ENCODE measurements at places on chromosomes 11 and 22. TPM values are rescaled to one million over a fixed set of nuclear protein-coding genes. Genes with fewer than 3 reads are reported as not detected.

- no peak for DNase-seq
- H3K36me3 ChIP-seq = no peaks in the 10 kb centered on the region
- no peaks in the 10 kb centered on the region for H3K27me3 ChIP-seq
- H3K4me3 ChIP-seq = no peak overlapping the region
- H3K4me1 ChIP-seq = no peaks in the 10 kb centered on the region
These were observed 1495.9 kb downstream of the BRD1 start for GRCh38 chr22:48331691-48332220.

GRCh38 chr11:87712802-87713202 lies 462.4 kb downstream of the RAB38 start:
- no peaks in the 10 kb centered on the region for H3K27me3 ChIP-seq
- no peak for DNase-seq
- no peaks in the 10 kb centered on the region for H3K4me1 ChIP-seq
- H3K27ac ChIP-seq = no peak overlapping the region
- H3K36me3 ChIP-seq = no peaks in the 10 kb centered on the region
- no peak overlapping the region for H3K4me3 ChIP-seq

GRCh38 chr11:103633819-103634590 lies 402.4 kb upstream of the DDI1 start:
- no peak for DNase-seq
- H3K4me3 ChIP-seq = no peak overlapping the region
- H3K4me1 ChIP-seq = no peaks in the 10 kb centered on the region

DNA sequence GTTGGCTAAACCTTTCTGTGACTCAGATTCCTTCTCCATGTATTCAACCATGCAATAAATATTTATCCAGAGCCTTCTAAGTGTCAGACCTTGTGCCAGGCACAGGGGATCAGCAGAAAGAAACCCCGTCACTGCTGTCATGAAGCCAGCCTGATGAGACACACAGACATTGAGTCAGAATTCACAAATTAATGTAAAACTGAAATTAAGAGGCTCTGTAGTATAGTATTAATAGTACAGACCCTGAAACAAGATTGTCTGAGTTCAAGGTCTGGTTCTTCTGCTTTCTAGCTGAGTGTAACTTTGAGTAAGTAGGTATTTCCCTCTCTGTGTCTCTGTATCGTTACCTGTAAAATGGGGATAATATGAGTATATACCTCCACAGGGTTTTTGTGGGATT lies 46.9 kb downstream of the ME3 start:
- no peaks in the 10 kb centered on the region for H3K4me1 ChIP-seq
- H3K27me3 ChIP-seq = no peaks in the 10 kb centered on the region
- H3K36me3 ChIP-seq = no peaks in the 10 kb centered on the region

- H3K4me1 ChIP-seq = no peaks in the 10 kb centered on the region
- H3K27ac ChIP-seq = no peak overlapping the region
- H3K27me3 ChIP-seq = no peaks in the 10 kb centered on the region
- no peak overlapping the region for H3K4me3 ChIP-seq
- no peaks in the 10 kb centered on the region for H3K36me3 ChIP-seq
- DNase-seq = no peak
These were observed 303.5 kb upstream of the PDGFD start for GRCh38 chr11:104467404-104467803.

- no peak overlapping the region for H3K4me3 ChIP-seq
- H3K27ac ChIP-seq = peak overlapping the region; percentile 62
- DNase-seq = no peak
- peaks cover 41% of the 10 kb centered on the region for H3K4me1 ChIP-seq
These were observed 44.0 kb downstream of the PIK3C2A start for GRCh38 chr11:17163736-17164135.

DNA sequence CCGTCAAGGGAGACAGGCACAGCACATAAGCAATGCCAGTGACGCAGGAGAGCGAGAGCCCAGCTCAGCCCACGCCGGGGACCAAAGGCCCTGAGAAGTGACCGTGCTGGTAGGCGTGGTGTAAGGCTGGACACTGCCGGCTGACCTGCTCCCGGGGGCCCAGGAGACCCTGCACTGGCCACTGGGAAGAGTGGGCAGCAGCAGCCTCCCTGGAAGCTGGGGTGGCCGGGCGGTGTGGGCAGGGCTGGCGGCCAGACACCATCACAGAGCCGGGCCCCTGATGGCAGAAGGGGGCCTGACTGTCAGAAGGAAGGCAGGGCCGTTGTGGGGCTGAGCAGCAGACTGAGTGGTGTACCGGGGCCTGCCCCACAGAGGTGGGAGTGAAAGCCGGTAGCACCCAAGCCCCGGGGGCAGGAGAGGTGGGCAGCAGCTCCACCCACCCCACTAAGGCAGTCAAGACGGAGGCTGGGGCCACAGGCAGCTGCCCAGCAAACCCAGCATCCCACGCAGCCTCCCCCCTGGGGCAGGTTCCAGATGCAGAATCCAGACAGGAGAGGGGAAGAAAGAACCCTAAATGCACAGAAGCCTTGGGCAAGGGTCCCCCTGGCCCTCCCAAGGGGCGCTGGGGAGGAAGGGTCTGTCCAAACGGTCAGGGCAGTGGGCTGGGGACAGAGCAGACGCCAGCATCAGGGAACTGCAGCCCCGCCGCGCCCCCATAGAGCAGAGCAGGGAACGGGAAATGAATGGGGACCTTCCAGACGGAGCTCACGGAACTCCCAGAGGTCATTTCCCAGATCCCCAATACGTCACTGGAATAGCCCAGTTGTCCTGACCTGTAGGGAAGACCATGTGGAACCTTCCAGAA lies 205.2 kb downstream of the BRD1 start:
- H3K36me3 ChIP-seq = no peaks in the 10 kb centered on the region
- H3K4me1 ChIP-seq = no peaks in the 10 kb centered on the region
- no peaks in the 10 kb centered on the region for H3K27me3 ChIP-seq
- no peak overlapping the region for H3K27ac ChIP-seq
- DNase-seq = no peak

DNA sequence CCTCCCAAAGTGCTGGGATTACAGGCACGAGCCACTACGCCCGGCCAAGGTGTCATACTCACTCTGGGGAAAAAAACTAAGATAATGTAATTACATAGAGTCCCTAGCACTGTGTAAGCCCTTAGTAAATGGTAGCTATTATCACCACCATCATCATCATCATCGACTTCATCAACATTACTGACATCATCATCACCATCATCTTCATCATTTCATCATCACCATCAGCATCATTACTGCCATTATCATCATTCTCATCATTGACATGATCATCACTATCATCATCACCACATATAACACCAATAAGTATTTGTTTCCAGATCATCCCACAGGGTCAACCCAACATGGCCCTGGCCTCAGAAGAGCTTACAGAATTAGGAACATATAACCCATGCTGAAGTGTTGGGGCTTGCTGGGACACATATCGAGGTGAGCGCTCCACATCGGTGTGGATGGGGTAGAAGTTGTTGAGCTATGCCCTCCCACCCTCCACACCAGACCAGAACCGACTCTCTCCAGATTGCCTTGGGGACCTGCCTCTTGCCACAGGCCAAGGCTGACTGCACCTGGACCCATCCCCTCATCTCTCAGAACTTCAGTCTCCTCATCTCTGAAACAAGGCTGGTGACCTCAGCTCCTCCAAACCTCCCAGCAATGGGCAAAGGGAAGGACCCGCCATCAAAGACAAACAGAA lies 14.7 kb upstream of the CD5 start:
- H3K4me3 ChIP-seq = no peak overlapping the region
- H3K27ac ChIP-seq = no peak overlapping the region
- no peaks in the 10 kb centered on the region for H3K36me3 ChIP-seq
- no peaks in the 10 kb centered on the region for H3K27me3 ChIP-seq
- no peak for DNase-seq

DNA sequence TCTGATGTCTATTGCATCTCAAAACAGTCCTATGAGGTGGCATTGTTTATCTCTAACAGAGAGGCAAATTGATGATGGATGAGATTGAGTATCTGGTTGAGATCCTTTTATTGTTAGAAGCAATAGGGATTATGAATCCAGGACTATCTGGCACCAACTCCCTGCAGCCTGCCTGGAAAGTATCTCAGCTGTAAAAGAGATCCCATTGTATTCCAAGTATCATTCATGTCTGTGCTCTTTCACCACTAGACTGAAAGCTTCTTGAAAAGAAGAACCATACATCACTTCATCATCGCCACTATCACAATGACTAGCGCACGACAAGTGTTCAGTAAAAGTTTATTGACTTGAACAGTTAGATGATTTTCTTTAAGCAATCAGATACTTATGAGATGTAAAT lies 41.9 kb upstream of the PCF11 start:
- DNase-seq = no peak
- H3K27ac ChIP-seq = no peak overlapping the region
- H3K36me3 ChIP-seq = no peaks in the 10 kb centered on the region
- H3K4me1 ChIP-seq = no peaks in the 10 kb centered on the region
- no peak overlapping the region for H3K4me3 ChIP-seq
- no peaks in the 10 kb centered on the region for H3K27me3 ChIP-seq

DNA sequence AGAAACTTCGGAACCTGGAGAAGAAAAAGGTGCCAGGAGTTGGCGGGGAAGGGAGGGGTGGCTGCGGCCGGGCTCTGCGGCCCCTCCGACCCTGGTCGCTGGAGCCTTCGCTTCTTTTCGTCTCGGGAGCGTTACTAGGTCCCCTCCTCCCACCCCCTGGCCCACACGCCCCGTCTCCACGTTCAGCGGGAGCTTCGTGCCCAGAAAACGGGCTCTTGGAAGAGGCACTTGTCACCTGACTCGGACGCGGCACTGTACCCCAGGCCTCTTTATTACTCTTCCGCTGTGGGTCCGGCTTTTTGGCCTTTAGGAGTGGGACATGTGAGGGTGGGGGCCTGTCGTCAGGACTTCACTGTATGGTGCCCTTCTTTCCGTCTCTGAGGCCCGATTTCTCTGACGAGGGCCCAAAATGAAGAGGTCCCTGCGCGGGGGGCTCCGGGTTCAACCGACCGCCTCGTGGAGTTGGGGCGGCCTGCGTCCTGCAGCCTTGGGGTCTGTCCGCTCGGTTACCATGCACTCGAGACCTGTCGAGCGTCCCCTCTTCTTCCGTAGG lies 1.2 kb downstream of the CAPRIN1 start:
- peak overlapping the region; percentile 96 for H3K4me3 ChIP-seq
- DNase-seq = no peak
- H3K36me3 ChIP-seq = no peaks in the 10 kb centered on the region
- H3K4me1 ChIP-seq = no peaks in the 10 kb centered on the region

DNA sequence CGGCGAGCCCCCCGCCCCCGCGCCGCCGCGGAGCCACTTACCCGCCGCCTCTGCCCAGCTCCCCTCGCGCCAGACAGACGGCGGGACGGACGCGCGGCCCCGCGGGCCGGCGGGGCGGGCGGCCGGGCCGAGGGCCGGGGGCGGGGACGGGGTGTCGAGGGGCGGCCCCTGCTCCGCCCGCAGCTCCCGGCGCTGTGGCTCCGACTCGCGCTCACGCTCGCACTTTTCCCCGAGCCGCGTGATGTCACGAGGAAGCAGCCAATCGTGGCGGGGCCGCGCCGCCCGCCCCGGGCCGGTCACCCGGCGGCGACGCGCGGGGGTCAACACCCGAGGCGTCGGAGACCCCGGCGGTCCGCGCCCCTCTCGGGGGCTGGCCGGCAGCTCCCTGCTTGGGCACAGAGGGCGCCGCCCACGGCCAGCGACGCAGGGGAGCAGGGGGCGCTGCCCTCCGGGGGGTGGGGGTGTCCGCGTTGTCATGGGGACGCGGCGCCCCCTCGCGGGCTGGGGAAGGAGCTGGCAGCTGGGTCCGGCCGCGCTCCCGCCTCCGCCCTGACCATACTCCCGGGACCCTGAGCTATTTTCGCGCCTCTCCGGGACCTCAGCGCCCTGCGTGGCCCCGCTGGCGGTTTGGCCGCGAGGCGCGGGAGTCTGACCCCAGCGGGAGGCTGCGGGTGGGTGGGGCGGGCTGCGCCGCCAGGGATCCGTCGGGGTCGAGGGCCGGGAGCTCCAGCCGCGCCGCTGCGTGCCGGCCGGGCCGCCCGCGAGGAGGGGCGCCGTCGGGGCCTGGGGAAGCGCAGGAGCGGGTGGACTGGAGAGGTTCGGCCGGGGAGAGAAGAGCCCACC lies at the start of gene CHRM4:
CHRM4 (minus strand) TSS at position 199 of the 843 bp plus-strand sequence. CDS start 5,219 bp downstream, outside the sequence.
- H3K4me1 ChIP-seq = no peaks in the 10 kb centered on the region
- H3K4me3 ChIP-seq = peak within 1 kb of the TSS; percentile 55
- DNase-seq = no peak
- no peak within 1 kb of the TSS for H3K27ac ChIP-seq
- peaks cover 28% of the 10 kb centered on the region for H3K27me3 ChIP-seq
- H3K36me3 ChIP-seq = peaks cover 1% of the 10 kb centered on the region

- no peak overlapping the region for H3K4me3 ChIP-seq
- H3K4me1 ChIP-seq = no peaks in the 10 kb centered on the region
- peaks cover 16% of the 10 kb centered on the region for H3K36me3 ChIP-seq
- no peak for DNase-seq
- H3K27ac ChIP-seq = no peak overlapping the region
- no peaks in the 10 kb centered on the region for H3K27me3 ChIP-seq
These were observed 5.3 kb upstream of the NHERF4 start for GRCh38 chr11:119179983-119180382.

DNA sequence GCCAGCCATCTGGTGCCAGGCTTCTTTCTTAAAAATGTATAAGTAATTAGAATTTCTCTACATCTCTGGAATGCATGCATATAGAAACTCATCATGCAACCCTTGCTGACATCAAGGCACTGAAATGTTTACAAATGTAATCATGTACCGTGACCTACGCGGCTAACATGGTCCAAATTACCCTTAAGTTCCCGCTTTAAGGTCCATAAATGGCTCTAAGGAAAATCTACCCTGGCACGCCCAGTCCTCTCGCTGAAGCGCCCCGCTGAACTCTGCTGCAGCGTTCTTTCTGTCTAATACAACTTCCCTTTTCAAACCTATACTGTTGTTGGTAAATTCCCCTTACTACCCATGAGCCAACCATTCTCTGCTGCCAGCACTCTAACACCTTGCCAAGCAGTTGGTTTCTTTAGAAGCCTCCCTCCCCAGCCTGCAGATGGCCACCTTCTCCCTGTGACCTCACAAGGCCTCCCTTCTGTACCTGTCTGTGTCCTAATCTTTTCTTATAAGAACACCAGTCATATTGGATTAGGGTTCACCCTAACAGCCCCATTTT lies 13.5 kb upstream of the HMOX1 start:
- H3K36me3 ChIP-seq = no peaks in the 10 kb centered on the region
- H3K4me1 ChIP-seq = no peaks in the 10 kb centered on the region
- H3K27ac ChIP-seq = no peak overlapping the region
- H3K27me3 ChIP-seq = no peaks in the 10 kb centered on the region
- no peak overlapping the region for H3K4me3 ChIP-seq

DNA sequence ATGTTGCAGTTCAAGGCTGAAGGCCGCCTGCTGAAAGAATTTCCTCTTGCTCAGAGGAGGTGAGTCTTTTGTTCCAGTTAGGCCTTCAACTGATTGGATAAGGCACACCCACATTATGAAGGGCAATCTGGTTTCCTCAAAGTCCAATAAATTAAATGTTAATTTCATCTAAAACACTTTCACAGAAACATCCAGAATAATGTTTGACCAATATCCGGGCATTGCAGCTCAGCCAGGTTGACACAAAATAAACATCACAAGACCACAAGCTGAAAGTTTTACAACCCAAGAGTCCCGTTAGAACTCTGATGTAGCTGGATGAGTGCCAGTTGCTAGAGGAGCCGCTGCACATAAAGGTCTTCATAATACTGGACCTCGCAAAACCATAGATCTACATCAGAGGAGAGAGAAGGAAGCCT lies 64.9 kb upstream of the EED start:
- no peak for DNase-seq
- no peaks in the 10 kb centered on the region for H3K27me3 ChIP-seq
- H3K4me1 ChIP-seq = no peaks in the 10 kb centered on the region
- no peaks in the 10 kb centered on the region for H3K36me3 ChIP-seq

MIOX gene
- not detected for total RNA-seq

ANKK1 gene
- total RNA-seq = not detected

SLC17A6 gene
- total RNA-seq = not detected

GTSE1 gene
- 0.16 TPM for total RNA-seq

MSANTD2 gene
- 2.9 TPM for total RNA-seq

HTR3A gene
- not detected for total RNA-seq
